ENCODE measurements at places on chromosomes 16 and 17.
A peak's percentile ranks its signal among the peaks of the same experiment; 100 is the strongest.

GRCh38 chr17:33436321-33436720 is 143.2 kb upstream of the ASIC2 start:
- DNase-seq: no peak

- DNase-seq: no peak
These were observed 86.4 kb upstream of the LGALS9 start for GRCh38 chr17:27544350-27545131.

GRCh38 chr16:2420035-2420434 is 9.2 kb upstream of the CCNF start:
- DNase-seq: no peak

DNA sequence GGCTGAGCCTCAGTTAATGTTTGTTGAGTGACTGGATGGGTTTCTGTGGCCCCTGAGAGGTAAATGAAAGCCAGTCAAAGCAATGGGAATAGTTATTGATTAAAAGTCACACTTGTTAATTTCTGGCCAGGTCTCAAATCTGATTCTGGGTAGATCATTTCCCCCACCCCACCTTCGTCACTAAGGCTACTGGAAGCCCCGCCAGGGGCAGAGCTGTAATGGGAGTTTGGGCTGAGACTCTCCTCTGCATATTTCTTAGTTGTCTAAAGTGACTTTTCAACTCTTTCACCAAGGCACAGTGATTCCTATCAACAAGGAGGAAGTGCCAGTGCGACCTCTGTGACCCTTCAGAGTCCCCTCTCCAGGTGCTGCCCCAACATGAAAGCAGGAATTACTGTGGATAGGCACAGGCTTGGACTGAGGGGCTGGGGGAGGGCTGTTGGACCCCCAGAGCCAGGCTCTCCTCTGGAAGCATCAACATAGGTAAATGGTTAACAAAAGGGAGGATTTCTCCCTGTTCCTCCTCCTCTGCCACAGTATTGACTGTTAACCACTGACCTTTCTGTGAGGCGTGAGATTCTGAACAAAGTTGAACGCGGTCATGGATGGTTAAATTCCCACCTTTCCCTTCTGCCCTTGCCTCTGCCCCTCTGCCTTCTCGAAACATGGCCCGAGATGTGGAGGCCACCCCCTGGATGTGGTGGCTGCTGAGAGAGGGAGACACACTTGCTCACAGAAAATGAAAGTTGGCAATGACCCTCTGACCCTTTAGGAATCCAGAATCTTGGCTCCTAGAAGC is 20.8 kb upstream of the TBX2 start:
- DNase-seq: no peak

DNA sequence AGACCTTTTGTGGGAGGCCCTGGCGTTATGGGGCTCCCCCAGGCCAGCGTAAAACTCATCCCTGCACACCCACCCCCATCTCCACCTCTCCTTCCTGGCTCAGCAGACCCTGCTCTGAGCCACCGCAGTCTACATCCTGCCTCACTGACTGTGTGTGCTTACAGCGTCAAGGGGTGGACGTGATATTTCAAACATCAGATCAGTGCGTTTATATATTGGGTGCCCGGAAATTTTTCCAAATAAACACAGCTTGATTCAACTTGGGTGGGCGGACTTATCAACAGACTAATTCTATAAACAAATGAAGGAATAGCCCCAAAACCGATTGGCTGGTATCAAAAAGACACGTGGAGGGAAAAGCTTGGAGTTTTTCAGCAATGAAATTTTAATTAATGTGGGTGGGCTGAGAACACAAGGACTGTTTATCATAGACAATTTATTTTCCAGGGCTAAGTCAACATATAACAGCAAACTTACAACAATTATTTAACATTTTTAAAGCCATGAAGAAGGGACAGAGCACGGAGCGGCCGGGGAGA is at the start of gene FOXL1:
TSS of gene FOXL1 (plus strand) at position 489 of the 539 bp plus-strand sequence. CDS start 175 bp downstream, outside the sequence.
- DNase-seq: no peak

DNA sequence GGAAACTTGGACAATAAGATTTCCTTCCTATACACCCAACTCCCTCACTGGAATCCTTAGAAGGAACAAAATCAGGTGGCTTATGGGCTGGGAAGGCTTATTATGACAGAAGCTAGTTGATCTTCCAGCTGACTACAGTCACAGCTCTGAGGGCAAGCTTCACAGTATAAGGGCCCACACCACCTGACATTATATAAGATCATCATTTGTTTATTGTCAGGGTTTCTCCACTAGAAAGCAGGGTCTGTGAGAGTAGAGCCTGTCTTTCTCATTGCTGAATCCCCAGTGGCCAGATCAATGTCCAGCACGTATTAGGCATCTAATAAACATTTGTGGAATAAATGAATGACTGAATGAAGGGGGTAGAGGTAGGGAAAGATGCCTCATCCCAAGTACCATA is 57.8 kb upstream of the PHOSPHO1 start:
- no peak for DNase-seq

DNA sequence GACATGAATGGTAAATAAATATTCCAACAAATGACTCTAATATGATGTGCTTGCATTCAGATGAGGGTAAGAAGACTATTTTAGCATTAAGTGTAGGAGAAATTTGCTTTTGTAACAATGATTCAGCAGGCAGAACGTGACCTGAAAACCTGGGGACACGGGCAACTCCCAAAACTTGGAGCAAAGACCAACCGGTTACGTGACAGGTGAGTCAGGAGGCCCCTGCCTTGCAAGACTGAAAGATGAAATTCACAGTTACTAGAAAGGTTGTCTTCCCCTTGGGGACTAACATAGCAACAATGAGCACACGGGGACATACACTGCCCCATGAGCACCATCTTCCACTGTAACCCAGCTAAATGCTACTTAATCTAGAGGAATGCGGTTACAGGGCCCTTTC is 33.5 kb upstream of the ERN1 start:
- DNase-seq: no peak

DNA sequence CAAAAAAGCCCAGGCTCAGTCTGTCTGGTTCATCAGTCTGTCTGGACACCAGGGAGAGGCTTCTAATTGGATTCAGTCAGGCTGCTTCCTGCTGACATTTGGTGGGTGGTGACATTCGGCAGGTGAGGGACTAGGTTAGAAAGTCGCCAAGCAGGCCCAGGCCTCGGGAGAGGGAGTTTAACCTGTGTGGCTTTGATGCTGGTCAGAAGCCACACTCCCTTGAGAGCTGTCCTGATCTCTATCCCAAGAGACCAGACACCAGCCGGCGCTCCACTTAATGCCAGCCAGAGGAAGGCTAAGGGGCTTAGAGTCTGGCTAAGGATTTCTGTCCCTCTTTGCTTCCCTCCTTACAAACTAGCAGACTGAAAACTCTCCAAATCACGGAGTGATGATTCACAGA is 135.0 kb downstream of the GSG1L start:
- no peak for DNase-seq

- DNase-seq: no peak
These were observed 13.7 kb downstream of the MRC2 start for GRCh38 chr17:62641153-62641552.

GRCh38 chr16:698911-699671 is 6.5 kb downstream of the FBXL16 start:
- DNase-seq: no peak

GRCh38 chr17:6392609-6393350 is 42.1 kb downstream of the AIPL1 start:
- peak; percentile 5 for DNase-seq

- no peak for DNase-seq
These were observed 18.5 kb downstream of the ITPRIPL2 start for GRCh38 chr16:19132255-19132654.

DNA sequence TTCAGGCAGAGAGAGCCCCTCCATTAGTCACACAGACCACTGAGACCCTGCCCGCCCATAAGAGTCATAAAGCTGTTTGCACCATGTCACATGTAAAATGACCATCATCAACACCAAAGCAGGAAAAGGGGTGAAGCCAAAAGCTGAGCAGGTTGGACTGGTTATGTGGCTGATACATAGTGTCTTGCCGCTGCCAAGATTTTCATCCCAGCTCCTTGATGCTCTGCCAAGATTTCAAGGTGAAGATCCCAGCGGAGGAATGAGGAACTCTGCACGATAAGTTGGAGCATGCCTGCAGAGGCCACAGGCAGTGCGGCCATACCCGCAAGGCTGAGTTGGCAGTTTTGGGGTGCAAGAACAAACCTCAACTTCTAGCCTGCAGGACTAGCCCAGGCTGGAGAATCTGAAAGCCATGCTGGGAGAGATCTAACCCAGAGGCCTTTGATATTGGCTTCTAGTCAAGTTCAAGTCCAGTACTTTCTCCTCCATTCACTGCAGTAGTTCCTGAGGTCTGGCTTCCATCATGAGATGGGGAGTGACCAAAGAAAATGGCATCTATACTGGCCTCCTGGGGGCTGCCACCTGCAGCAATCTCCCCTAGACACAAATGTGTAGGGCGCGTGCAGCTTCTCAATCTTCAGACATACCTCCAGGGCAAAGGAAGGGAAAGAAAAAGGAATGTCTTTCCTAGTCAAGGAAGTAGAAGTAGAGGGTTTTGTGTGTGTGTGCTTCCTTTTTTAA is 79.7 kb upstream of the NOL11 start:
- DNase-seq: no peak

DNA sequence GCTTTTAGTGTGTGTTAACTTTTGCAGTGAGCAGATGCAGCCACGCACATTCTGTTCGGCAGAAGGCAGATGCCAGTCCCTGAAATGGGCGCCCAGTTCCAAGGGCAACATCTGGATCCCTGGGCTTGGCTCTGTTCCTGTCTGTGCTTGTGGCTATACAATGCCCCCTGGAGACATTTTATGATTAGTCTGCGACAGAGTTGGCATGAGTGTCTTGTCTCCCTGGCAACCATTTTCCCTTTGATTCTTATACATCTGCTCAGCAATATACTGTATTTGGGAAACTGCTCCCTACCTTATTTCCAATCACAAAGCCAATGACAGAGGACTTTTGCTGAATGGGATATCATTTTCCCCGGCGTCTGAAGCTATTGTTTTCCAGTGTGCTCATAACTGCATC is 1629.5 kb upstream of the GOT2 start:
- DNase-seq: no peak

DNA sequence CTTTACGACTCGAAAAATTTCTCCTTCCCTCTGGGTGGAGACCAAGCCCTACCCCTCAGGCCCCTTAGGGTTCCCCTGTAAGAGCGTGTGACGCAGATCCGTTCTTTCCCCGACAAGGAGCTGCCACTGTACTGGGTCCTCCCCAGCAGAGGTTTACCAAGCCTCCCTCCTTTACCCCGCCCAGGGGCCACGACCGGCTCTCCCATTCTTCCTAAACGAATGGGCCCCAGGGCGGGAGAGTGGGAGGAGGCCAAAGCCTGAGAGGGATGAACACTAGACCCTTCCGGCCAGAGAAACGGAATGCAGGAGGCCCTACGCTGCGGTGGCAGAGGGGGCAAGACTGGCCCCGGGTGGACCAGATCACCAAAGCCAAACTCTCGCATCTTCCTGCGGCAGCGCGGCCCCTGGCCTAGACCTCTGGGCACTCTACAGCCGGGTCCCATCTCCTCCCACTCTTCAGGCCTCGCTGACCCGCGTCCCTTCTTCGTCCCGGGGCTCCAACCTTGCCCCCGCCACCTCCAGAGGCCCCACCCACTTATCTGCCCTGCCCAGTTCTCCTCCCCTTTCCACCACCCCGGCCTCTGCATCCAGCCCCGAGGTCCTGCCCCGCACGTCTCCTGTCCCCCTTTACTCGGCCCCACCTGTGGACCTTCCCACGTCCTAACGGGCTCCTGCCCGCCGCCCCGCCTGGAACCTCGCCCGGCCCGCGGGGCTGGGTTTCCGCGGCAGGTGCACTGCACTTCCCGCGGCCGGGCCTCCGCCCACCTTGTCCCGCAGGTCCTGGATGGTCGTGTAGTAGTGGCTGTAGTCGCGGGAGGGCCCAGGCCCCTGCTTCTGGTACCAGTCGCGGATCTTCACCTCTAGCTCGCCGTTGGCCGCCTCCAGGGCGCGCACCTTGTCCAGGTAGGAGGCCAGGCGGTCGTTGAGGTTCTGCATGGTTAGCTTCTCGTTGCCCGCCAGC is 765 bp downstream of the KRT19 start:
- DNase-seq: no peak

GRCh38 chr17:44642834-44643233 is 13.4 kb upstream of the MEIOC start:
- DNase-seq: no peak

GRCh38 chr16:28905229-28905754 is 19.7 kb downstream of the RABEP2 start:
- DNase-seq: no peak

GRCh38 chr16:67666032-67666551 is 458 bp downstream of the ENKD1 start:
- DNase-seq: peak; percentile 2

DNA sequence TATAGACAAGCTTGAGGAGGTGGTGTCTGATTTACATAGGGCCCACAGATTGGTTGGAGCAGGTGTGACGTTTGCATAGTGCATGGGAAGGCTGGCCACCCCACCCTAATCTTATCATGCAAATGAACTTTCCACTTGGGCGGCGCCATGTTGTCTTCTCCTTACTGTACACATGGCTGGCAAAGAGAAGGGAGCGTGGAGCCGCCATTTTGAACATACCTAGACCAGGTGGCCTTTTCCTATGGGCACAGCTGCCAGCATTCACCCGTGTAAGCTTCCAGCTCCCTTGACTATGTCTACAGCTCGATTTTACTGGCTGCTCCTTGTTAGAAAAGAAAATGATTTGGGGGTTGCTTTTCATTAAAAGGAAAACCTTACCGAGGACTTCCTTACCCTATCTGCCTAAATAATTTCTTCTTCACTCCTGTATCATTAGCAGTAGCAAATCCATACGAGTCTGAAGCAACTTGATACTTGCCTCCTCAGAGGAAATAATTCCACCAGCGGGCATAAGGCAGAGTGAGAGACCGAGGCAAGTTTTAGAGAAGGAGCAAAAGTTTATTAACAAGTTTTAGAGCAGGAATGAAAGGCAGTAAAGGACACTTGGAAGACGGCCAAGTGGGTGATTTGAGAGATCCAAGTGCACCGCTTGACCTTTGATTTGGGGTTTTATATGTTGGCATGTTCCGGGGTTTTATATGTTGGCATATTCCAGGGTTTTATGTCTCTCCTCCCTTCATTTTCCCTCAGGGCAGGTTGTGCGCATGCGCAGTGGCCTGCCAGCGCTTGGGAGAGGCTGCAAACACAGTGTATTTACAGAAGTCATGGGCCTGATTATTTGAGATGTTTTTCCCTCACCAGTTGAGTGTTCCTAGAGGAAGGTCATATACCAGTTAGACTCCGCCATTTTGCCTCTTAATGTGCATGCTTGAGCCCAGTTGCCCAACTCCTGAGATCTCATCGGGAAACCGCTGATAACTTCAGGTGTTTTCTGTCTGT is 65.7 kb downstream of the MARF1 start:
- peak; percentile 46 for DNase-seq

GRCh38 chr16:89962754-89963498 is 14.4 kb downstream of the DEF8 start:
- no peak for DNase-seq

DNA sequence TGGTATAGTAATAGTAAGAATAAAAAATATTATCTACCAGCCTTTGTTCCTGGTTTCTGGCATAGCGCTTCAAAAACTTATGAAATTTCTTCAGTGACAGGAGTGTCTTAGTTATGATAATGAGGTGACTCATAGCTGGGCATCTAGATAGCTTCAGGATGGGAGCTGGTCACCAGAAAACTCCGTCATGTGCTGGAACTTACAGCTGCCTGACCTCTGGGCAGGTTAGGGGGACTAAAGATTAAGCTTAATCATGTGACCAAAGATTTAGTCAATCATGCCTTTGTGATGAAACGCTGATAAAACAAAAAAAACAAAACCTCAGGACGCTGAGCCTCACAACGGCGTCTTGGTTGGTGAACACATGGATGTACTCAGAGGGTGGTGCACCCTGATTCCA is 154.2 kb downstream of the MYO1D start:
- DNase-seq: no peak

Data from NCI-H2081 (cell line).